ENCODE measurements at places on chromosomes 2 and 18. TPM values are rescaled to one million over a fixed set of nuclear protein-coding genes. Genes with fewer than 3 reads are reported as not detected.

DNA sequence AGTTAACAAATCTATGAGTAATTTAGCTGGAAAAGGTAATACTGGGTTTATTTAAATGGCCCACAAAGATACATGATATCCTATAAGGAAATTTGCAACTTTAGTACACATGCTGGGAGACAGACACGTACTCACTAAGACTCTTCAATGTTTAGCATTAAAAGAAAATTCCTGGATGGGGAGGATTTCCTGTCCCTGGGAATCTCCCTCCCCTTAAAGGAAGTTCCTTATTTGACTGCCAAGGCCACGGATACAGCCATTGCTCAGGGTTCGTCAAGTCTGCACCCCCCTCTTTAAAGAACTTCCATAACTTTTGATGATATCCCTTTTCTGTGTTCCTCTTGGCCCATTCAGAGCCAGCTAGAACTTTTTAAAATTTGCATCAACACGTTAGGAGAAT lies 267.6 kb downstream of the CD226 start:
- peak; percentile 11 for DNase-seq

- DNase-seq = peak; percentile 92
Observed at GRCh38 chr2:120898961-120899750, 163.5 kb downstream of the GLI2 start.

DNA sequence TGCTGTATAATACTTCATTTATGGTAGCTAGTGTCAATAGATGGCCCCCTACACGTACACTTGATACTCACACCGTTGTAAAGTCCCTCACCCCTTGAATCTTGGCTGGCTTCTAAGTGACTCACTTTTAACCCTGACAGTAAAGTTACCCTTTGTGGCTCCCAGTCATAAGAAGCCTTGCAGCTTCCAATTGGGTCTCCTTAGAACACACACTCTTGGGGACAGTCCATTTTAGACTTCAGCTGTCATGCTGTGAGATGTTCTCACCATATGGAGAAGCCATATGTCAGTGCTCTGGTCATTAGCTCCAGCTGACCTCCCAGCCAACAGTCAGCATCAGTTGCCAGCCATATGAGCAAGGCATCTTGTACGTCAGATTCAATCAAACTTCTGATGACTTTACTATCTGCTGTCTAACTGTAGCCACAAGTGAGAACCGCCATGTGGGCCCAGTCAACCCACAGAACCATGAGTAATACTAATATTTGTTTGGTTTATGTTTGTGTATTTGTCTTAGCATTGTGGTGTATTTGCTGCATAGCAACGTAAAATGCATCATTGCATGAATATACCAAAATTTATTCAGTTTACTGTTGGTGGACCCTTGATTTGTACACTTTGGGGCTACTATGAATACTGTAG lies 68.3 kb downstream of the PTPN4 start:
- DNase-seq = peak; percentile 21

DNA sequence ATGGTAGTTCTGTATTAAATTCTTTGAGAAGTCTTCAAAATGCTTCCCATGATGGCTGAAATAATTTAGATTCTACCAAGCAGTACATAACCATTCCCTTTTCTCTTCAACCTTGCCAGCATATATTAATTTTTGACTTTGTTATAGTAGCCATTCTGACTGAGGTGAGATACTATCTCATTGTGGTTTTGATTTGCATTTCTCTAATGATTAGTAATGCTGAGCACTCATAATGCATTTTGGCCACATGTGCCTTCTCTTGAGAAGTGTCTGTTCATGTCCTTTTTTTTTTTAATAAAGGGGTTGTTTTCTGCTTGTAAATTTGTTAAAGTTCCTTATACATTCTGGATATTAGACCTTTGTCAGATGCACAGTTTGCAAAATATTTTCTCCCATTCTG lies 173.9 kb downstream of the CALCRL start:
- DNase-seq = no peak

- peak; percentile 12 for DNase-seq
Observed at GRCh38 chr2:112765251-112765650, 842 bp upstream of the CKAP2L start.

Gene ORC4
- polyA plus RNA-seq = 35.7 TPM

DNA sequence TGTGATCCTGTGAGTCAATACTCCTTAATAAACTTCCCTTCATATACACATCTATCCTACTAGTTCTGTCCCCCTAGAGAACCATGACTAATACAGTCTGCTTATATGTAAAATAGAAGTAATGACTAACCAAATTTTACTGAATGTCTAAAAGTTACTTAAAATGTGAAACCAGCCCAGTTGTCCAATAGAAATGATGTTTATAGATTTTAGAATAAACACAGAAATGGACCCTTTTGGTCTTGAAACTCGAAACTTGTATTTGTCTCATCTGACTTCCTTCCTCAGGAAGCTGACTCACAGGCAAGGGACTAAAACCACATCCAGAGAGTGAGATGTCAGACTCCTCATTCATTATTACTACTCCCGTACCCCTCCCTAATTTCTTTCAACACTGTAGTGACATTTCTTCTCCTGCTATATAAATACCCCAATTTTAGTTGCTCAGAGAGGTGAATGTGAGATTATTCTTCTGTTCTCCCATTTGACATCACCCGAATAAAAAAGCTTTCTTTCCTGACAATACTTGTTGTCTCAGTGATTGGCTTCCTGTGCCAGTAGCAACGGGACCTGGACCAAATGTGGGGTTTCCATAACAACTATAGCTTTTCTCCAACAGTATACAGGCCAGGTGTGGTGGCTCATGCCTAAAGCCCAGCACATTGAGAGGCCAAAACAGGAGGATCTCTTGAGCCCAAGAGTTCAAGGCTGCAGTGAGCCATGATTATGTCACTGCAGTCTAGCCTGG lies 486.0 kb downstream of the ERBB4 start:
- DNase-seq = no peak

GRCh38 chr2:106274668-106275067 lies 80.6 kb upstream of the UXS1 start:
- DNase-seq = peak; percentile 53

GRCh38 chr2:234682492-234683228 lies 185.8 kb upstream of the ARL4C start:
- peak; percentile 51 for DNase-seq

DNA sequence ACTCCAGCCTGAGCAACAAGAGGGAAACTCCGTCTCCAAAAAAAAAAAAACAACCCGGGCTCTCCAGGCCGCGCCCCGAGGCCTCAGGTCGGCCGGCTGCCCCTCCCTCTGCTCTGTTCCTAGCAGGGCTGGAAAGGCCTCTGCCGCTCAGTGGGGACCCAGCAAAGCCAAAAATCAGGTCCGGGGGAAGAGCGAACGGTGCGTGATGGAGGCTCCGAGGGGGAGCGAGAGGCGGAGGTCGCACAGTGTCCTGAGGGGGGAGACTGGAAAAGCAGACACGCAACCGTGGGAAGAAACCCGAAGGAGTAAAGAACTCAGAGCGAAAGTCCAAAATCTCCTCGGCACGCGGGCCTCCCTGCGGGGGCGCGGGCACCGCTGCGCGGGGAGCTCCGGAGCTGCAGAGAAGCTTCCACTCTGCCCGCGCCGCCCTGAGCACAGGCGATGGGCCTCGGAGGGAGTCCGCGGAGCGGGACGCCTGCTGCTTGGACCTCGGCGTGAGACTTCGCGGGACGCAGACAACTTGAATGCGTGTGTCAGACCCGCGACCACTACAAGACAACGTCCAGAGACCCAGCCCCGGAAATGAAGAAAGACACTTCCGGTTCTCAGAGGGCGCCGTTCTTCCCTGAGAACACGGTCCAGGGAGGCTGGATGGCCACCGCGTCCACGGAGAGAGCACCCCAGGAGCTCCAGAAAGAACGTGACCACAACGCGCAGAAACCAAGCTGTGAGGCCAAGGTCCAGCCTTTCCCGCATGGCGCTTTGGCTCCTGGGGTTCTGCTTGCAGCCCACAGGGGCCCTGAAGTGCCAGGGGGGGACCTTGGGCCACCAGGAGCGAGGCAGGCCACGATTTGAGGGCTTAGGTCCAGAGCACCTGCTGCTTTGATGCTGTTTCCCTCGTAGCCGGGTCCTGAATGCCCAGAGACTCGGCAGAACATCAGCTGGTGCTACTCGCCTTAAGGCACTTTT lies 219.8 kb downstream of the DPP10 start:
- peak; percentile 26 for DNase-seq

GRCh38 chr18:30945761-30946160 lies 96.8 kb downstream of the DSC3 start:
- peak; percentile 10 for DNase-seq

Gene IGFBP2
- polyA plus RNA-seq = 209 TPM

Gene ZDBF2
- polyA plus RNA-seq = 11.2 TPM

DNA sequence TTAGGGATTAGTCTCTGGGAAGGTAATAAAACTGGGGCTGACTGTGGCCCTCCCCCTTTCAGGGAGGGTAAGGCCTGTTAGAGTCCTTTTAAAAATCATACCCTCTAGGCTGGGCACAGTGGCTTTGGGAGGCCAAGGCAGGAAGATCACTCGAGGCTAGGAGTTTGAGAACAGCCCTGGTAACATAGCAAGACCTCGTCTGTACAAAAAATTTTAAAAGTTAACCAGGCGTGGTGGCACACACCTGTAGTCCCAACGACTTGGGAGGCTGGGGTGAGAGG lies 118.7 kb downstream of the STPG4 start:
- no peak for DNase-seq

DNA sequence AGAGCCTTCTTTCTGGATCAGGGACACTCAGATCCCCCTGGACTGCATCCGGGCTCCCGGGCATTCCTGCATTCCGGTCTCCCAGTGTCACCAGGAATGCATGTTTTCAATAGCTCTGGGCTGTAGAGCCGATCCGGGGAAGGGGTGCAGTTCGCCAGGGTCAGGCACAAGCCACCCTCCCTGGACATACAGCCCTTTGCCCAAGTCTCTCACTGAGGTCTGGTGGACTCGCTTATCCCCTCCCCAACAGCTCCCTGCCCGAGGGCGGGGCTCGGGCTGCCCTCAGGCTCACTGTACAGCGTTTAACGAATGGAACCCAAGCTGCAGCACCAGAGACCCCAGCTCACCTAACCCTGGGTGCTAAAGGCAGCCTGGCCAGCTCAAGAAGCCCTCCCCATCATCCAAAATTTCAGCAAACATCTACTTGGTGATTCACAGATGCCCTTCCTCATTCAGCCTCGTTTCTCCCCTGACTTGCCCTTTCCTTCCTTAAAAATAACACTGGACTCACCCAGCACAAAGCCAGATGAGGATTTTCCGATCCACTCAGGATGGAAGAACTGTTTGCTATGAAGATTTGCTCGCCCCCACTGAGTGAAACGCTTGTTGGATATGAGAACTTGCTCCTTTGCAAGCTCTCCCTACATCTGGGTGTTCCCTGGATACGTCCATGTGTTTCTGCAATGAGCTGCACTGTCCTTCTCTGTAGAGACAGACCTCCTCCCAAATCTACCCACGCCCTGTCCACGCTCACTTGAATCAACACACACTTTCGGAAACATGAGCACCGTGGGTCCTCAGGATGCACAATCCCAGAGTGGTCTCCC lies 58.1 kb downstream of the PXDN start:
- DNase-seq = no peak

DNA sequence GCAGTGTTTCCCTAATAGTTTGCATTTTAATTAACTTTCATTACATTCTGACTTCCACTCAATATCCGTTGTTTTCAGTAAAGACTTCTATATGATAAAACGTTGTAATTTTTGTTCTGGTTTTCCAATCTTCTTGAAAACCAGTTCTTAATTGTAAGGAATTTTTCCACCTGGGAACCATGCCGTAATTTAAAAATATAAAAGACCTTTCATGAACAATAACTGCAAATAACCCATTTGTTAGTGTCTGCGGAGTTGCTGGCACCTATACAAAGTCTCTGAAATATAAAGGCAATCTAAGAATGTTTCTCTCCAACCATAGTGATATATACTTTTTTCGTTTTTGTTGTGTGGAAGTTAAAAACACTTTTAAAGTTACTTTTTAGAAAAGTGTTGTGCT lies 7.7 kb upstream of the SATB2 start:
- no peak for DNase-seq

GRCh38 chr2:16188261-16188890 lies 248.0 kb downstream of the MYCN start:
- peak; percentile 9 for DNase-seq

GRCh38 chr18:48164116-48164515 lies 233.7 kb upstream of the SMAD2 start:
- no peak for DNase-seq

DNA sequence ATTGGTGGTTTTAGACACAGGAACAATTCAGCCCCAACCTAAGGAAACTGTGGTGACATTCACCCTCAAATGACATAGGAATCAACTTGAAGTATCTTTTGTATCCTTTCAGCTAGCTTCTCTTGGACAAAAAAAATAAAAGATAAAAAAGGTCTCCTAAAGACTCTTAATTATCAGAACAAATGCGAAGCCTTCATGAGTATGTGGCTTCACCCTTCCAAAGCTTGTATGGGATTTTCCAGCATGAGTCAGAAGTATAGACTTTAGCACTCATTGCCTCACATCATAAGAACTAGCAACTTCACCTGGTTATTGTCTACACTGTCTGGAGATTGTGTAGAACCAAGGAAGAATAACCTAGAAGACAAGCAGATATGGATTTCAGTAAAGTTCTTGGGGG lies 135.4 kb downstream of the LAMA3 start:
- no peak for DNase-seq

GRCh38 chr2:241804326-241805229 lies 4.4 kb upstream of the NEU4 start:
- DNase-seq = no peak

Gene LCT
- not detected for polyA plus RNA-seq

DNA sequence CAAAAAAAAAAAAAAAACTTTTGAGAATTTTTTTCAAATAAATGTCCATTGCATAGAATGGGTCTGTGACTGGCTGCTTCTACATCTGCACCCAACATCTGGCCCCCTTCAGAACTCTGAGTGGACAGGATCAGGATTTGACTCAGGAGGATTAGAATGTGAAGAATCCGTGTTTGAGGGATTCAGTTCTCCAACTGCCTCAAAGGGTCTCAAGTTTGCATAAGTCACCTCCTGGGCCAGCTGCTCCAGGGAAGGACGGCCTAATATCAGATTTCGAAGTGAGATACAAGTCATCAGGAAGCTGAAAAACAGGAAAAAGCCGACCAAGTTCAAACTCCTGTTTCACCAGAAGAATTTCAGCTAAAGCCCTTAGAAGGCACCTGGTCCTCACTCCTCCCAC lies 10.9 kb downstream of the MAT2A start:
- no peak for DNase-seq

Gene LTBP1
- 87.3 TPM for polyA plus RNA-seq

DNA sequence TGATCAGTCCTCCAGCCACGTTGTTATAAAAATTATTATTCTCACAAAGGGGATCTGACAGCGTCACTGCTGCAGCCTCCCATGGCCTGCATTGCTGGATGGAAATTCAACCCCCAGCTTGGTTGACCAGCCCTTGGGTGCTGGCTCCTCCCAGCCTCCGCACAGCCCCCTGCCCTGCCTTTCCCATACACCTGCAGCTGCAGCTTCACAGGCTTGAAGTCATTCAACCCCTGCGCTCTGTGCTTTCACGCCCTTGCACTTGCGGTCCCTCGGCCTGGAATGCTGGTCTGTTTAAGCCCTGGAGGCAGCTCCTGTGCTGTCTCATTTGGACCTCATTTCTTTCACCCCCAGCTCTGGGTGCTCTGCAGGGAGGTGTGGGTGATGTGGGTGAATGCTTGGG lies 860 bp upstream of the CD8A start:
- DNase-seq = no peak

Gene DYNAP
- polyA plus RNA-seq = not detected
